ENCODE measurements at places on chromosomes 6 and 20. TPM values are rescaled to one million over a fixed set of nuclear protein-coding genes. Genes with fewer than 3 reads are reported as not detected.

CENPW gene
- total RNA-seq: 34.0 TPM

GATA5 gene
- total RNA-seq: not detected

RBM38 gene
- total RNA-seq: 23.6 TPM

ANGPT4 gene
- total RNA-seq: 0.51 TPM

DNA sequence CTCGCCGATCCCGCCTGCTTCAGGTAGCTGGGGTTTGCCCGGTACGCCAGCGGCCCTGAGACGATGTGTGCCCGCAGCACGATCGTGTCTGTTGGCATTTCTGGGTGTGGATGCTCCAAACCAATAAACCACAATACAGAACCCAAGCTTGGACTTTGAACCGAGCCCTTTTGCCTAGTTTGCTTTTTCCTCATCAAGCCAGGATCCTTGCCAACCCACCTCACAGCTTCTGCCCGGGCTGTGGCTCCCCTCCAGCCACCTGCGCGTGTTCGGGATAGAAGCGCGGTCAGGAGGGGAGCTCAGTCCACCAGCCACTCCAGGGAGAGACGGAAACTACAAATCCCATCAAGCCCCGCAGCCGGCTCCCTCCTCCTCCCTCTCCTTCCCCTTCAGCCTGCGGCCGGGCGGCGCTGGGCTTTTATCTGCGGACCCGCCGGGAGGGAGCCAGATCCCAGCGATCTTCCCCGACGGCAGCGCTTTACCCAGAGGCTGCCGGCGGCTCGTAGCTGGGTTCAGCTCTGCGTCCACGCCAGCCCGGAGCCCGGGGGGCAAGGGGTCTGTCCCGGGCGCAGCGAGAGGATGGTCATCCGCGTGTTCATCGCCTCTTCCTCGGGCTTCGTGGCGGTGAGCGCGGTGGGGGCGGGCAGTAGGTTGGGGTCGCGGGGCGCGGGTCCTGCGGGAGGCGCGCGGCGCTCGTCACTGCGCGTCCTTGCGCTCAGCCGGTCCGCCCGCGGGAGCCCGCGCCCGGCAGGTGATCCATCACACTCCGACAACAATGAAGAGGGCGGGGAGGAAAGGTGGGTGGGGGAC is at the start of gene SH3BGRL2:
SH3BGRL2 (plus strand) TSS at position 447 of the 810 bp plus-strand sequence; CDS start at position 580, 133 bp downstream.
- peak within 1 kb of the TSS; percentile 40 for H3K27ac ChIP-seq
- peak; percentile 74 for DNase-seq
- H3K27me3 ChIP-seq: peaks cover 7% of the 10 kb centered on the region
- peaks cover 9% of the 10 kb centered on the region for H3K4me1 ChIP-seq
- H3K4me3 ChIP-seq: peak within 1 kb of the TSS; percentile 95

GRCh38 chr6:145815309-145816274 is 997 bp upstream of the FBXO30 start:
- DNase-seq: no peak
- H3K4me1 ChIP-seq: peaks cover 25% of the 10 kb centered on the region
- peak overlapping the region; percentile 86 for H3K27ac ChIP-seq
- peak overlapping the region; percentile 94 for H3K4me3 ChIP-seq

- no peak for DNase-seq
- H3K4me1 ChIP-seq: no peaks in the 10 kb centered on the region
- H3K36me3 ChIP-seq: peaks cover 11% of the 10 kb centered on the region
These were observed 152.7 kb downstream of the DLL1 start for GRCh38 chr6:170137911-170138910.

DNA sequence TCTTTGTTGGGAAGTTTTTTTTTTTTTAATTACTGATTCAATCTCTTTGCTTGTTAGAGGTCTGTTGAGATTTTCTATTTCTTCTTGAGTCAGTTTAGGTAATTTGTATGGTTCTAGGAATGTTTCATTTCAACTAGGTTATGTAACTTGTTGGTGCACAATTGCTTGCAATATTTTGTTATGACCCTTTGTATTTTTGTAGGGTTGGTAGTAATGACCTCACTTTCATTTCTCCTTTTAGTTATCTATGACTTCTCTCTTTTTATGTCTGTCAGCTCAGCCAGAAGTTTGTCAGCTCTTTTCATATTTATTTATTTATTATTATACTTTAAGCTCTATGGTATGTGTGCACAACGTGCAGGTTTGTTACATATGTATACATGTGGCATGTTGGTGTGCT is 51.1 kb upstream of the SLC24A3 start:
- no peaks in the 10 kb centered on the region for H3K36me3 ChIP-seq
- no peaks in the 10 kb centered on the region for H3K27me3 ChIP-seq
- no peak for DNase-seq
- no peak overlapping the region for H3K27ac ChIP-seq
- no peak overlapping the region for H3K4me3 ChIP-seq
- no peaks in the 10 kb centered on the region for H3K4me1 ChIP-seq

- no peak for DNase-seq
- H3K27ac ChIP-seq: no peak overlapping the region
- no peak overlapping the region for H3K4me3 ChIP-seq
These were observed 669.0 kb upstream of the EYS start for GRCh38 chr6:66376001-66376400.

GRCh38 chr6:7241709-7242645 is 71.0 kb downstream of the SSR1 start:
- peak overlapping the region; percentile 4 for H3K27ac ChIP-seq
- no peak overlapping the region for H3K4me3 ChIP-seq
- no peak for DNase-seq
- peaks cover 4% of the 10 kb centered on the region for H3K27me3 ChIP-seq
- peaks cover 13% of the 10 kb centered on the region for H3K4me1 ChIP-seq

- H3K36me3 ChIP-seq: no peaks in the 10 kb centered on the region
- peak; percentile 86 for DNase-seq
- peaks cover 4% of the 10 kb centered on the region for H3K27me3 ChIP-seq
- peaks cover 18% of the 10 kb centered on the region for H3K4me1 ChIP-seq
- H3K4me3 ChIP-seq: no peak overlapping the region
- H3K27ac ChIP-seq: peak overlapping the region; percentile 79
These were observed 16.5 kb upstream of the NCR2 start for GRCh38 chr6:41318654-41319565.

- no peak for DNase-seq
- no peak overlapping the region for H3K27ac ChIP-seq
- peaks cover 12% of the 10 kb centered on the region for H3K27me3 ChIP-seq
- peaks cover 50% of the 10 kb centered on the region for H3K4me1 ChIP-seq
- H3K4me3 ChIP-seq: no peak overlapping the region
These were observed 29.7 kb upstream of the AFDN start for GRCh38 chr6:167797011-167797471.

All from endothelial cell (in vitro differentiated cells).